ENCODE measurements at places on chromosomes 2 and 18.

DNA sequence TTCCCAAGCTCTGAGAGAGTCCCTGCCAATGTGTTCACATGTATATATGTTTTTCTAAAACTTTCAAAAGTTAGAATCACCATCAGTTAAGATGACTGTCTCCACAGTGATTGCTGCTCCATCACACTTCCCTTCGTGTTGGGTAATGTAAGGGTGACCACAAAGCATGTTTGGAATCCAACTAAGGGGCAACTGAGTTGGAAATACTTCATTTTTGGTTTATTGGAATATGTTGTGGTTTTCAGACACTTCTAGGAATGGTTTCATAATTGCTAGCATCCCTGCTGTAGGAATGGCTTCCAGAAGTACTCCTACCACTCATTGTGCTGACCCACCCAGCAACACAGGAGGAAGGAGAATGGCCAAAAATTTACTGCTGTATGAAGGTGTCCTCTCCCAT, 212.5 kb upstream of the GULP1 start:
- DNase-seq: peak; percentile 78

DNA sequence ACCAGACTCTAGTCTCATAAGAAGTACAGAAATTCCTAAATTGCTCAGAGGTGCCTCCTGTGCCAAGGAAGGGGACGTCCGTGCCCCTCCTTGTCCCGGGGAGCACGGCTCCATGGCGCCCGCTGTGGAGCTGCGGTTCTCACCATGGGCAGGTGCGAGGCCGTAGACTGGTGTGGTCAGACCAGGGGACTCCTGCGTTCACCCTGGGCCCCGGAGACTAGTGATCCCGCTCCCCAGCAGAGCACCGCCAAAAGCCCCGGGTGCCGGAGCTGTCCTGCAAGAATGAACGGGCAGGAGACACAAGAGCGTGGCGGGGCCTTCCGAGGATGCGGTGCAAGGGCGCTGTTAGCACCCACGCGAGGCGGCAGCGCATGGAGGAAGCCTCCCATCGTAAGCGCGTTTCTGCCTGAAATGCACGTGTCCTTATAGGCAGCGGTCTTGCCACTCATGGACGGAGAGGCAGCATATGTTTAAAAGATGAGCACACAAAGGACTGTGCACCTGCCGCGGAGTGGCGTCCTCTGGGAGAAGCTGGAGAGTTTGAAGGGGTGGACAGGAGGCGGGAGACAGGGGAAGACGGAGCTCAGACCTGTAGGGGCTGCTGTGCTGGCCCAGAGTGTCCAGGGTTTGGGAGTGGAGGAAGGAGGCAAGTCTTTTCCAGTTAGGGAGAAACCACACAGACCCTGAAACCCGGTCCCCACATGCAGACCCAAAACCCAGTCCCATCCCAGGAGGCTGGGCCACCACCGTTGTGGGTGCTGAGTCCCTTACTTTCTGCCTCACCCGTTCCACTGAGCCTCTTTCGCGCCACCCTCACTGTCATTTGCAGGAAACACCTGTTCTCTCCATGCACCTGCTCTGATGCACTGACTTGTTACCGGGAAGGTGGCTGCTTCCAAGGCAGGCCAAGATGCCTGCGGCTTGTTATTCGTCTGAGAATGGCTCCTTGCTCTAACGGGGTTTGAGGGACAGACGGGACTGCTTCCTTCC, 7.5 kb upstream of the KCNG2 start:
- no peak for DNase-seq

GRCh38 chr2:43609290-43609918, 13.6 kb upstream of the THADA start:
- peak; percentile 62 for DNase-seq

GRCh38 chr2:220078439-220078838, 451.0 kb downstream of the SLC4A3 start:
- peak; percentile 46 for DNase-seq

DNA sequence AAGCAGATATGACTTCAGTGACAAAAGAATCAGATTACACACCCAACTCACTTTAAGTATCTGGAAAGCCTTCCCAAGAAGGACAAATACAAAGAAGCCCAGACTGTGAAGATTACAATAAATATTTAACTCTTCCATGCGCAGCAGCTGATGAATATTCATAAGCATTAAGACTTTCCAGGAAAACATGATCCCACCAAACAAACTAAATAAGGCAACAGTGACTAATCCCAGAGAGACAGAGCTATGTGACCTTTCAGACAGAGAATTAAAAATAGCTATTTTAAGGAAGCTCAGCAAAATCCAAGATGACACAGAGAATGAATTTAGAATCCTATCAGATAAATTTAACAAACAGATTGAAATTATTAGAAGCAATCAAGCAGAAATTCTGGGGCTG, 108.2 kb upstream of the UBE2E3 start:
- DNase-seq: no peak

DNA sequence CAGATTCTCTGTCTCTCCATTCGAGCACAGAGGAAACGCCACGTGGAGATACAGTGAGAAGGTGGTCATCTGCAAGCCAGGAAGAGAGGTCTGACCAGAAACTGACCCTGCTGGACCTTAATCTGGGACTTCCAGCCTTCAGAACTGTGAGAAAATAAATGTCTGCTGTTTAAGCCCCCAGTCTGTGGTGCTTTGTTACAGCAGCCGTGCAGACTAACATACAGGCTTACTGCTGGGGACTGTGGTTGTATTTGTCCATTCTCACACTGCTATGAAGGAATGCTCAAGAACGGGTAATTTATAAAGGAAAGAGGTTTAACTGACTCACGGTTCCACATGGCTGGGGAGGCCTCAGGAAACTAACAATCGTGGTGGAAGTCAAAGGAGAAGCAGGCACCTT, 432.7 kb downstream of the IRS1 start:
- DNase-seq: no peak

- DNase-seq: no peak
Observed at GRCh38 chr2:231094736-231095346, 30.0 kb downstream of the HTR2B start.

DNA sequence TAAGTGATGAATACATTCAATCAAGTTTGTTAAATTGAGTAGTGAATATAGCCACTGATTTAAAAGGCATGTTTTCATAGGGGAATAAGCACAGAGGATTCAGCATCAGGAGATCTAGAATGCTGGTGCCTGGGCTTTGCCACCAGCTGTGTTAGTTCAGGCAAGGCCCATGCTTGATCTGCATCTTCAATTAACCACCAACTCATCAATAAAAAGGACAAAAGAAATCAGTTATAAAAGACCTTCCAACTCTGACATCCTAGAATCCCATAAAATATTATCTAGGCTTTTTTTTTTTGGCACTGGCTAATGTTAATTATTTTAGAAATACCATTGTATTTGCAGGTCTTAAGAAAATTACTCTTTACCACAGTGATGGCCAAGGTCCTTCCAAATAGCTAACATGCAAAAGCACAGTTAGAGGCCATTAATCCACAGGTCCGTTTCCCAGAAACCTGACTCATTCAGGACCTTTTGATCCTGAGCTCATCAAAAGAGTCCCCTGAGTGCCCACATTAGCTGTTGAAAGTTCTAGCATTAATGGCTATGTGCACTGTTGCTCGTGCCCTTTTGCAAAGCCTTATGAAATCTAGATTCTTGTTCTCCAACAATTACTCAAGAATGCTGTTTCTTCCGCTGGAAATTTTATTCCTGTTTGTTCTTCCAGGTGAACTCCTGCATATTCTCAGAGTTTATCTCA, 170.0 kb downstream of the CYRIA start:
- no peak for DNase-seq

- peak; percentile 65 for DNase-seq
Observed at GRCh38 chr2:133241224-133241571, 327.1 kb downstream of the NCKAP5 start.

DNA sequence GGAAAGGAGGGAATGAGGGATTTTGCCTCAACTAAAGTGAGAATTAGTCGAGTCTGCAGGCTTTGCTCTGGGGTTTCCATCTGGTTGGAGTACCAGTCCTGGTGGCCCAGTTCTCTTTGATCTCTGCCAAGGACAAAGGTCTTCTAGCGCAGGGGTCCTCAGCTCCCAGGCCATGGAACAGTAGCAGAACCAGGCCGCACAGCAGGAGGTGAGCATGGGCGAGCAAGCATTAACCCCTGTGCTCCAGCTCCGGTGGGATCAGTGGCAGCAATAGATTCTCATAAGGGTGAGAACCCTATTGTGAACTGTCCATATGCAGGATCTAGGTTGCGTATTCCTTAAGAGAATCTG, 23.9 kb downstream of the MTHFD2 start:
- no peak for DNase-seq

- DNase-seq: peak; percentile 5
Observed at GRCh38 chr2:182228741-182229140, 198.1 kb downstream of the PDE1A start.

- DNase-seq: no peak
Observed at GRCh38 chr18:76480913-76481312, 14.1 kb downstream of the ZNF516 start.

DNA sequence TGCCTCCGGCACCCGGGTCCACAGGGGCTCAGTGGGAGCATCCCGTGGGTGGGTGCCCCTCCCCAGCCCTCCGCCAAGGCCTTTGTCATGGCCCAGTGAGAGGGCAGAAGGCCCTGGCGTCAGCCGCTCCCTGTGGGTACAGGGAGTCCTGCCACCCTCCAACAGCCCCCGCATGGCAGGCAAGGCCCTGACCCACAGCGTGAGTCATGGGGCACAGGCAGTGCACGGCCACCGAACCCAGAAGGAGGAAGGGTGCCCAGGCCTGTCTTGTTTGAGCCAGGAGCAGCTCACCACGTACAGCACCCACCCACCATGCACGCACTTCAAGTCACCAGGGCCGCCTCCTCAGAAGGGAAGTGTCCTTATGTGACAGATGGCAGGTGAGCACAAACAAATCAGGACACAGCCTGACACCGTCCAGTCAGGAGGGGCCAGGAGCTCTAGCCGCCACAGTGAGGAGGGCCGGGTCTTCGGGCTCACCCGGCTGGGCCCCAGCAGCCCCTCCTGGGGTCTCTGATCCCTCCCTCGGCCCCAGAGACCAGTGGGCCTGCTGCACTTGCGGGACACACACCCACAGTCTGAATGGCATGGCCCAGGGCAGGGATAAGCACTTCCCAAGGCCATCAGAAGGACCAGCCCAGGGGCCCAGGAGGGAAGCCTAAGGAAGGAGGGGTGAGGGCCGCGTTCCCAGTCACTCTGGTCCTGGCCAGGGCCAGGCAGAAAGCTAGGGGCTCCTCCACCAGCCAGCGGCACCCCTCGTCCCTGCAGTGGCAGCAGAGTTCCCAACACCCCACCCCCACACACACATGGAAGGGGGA, 25.8 kb downstream of the BIN1 start:
- no peak for DNase-seq

DNA sequence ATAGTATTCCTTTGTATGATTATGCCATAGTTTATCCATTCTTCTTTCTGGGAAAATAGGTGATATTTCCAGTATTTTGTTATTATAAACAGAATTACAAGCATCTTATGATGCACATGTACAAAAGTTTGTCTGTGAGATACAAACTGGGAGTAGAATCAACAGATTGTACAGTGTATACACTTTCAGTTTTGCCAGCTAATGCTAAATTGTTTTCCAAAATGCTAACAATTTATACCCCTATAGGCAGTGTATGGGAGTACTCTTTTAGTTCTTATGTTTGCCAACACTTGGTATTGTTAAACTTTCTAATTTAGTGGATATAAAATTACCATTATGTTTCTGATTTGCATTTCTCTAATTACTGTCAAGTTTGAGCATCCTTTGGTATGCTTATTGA, 31.0 kb upstream of the TNFRSF11A start:
- DNase-seq: no peak

DNA sequence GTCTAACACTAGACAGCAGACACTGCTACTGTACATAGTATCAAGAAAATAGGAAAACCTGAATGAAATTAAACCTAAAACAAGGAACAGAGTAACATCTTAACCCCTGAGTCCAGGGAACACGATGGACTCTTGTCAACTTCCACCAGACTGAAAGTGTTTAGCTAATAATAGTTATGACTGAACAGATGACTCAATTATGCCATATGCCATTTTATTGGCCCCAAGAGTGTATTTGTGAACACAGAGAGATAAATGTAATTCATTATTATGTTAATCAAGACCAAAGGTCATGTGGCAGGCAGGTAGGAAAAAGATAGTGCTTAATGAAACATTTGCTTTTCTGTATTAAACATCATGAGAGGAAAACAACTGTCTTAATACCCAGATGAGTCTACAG, 58.0 kb downstream of the NYAP2 start:
- DNase-seq: no peak

GRCh38 chr2:64812285-64812684, 158.6 kb upstream of the SERTAD2 start:
- no peak for DNase-seq

DNA sequence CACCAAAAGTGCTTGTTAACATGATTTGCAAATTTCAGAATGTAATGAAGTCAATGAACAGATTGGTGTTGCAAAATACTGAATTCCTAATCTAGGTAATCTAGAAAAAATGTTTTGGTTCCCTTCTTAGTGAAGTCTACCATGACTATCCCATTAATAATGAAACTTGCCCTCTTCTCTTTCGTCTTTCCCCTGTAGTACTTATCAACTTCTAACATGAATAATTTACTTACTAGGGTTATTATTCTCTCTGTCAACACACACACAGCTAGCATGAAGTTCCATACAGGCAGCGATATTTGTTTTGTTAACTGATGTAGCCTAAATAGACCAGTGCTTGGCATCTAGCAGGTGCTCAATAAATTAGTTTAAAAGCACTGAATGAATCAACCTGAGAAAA, 160.2 kb downstream of the NCK2 start:
- DNase-seq: no peak

GRCh38 chr18:61926532-61926931, 33.7 kb upstream of the RNF152 start:
- DNase-seq: no peak

DNA sequence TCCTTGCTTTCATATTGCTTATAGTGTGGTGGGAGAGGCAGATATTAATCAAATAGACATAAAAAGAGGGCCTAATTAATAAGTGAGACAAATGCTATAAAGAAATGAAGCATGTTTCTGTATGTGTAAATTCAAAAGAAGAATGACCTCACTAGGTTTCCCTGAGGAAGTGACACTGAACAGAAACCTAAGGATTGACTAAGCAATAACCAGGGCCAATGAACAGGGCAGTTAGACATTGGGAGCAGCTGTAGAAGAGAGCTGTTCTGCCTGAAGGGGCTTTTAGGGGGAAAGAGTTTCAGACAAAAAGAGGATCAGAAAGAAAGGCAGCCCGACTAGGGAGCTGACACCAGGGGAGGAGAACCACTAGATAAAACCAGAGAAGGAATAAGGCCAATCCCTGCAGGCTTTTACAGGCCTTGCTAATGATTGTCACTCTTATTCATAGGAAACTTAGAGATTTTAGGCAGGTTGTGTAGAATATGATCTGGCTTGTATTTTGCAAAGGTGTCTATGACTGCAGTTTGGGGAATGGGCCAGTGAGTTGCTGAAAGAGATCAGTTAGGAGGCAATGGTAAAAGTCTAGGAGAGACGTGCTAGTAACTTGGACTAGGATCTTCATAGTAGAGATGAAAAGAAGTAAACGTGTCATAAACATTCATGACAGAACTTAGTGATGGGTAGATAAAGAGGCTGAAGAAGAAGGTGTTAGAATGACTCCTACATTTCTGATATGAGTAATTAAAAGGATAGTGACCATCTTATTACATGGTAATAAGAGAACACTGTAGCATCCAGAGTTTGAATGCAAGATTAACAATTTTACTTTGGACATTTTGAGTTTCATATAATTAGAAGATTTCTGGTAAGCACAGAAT, 26.8 kb upstream of the NABP1 start:
- DNase-seq: no peak

- no peak for DNase-seq
Observed at GRCh38 chr2:46126571-46126970, 170.6 kb upstream of the EPAS1 start.

Measured in AG08395 (cell line).